ENCODE measurements at places on chromosomes 2 and 18.

- no peak for DNase-seq
Observed at GRCh38 chr2:181977661-181978350, 7.8 kb upstream of the PPP1R1C start.

GRCh38 chr2:68365087-68365486 lies at the start of gene PLEK:
Gene PLEK (plus strand): TSS chr2:68365282. CDS start chr2:68365352, 70 bp downstream.
- DNase-seq = no peak

DNA sequence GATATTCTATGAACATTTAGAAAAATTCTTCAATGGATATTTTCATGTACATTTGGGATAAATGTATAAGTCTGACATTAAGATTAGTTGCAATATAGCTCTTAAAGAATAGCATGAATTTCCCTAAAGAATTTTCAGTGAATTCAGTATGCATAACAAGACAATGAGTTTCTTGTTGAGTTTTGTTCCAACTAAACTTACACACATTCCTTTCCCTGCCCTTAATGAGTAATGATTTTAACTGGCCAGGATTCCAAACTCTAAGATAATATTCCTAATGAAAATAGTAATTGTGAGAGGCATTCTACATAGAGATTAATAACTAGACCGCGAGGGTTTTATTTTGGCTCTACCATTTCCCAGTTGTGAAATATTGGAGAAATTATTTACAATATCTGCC lies 390.3 kb upstream of the GALNT5 start:
- no peak for DNase-seq

DNA sequence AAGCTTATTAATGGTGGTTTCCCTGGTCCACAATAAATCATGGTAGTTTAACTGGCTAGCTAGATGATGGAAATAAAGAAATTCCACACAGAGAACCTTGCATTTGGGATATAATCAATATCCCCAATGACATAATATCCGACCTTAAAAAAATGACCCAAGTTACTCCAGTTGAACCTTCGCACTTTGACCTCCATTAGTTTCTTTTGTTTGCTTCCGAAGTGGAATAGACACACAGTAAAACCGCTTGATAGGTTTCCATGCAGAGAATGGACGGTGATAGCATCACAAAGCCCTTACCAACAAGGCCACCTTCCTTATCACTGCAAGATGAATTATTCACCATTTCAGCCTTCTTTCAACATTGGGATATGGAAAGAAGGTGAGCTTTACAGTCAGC lies 1966.1 kb upstream of the CELF4 start:
- no peak for DNase-seq

DNA sequence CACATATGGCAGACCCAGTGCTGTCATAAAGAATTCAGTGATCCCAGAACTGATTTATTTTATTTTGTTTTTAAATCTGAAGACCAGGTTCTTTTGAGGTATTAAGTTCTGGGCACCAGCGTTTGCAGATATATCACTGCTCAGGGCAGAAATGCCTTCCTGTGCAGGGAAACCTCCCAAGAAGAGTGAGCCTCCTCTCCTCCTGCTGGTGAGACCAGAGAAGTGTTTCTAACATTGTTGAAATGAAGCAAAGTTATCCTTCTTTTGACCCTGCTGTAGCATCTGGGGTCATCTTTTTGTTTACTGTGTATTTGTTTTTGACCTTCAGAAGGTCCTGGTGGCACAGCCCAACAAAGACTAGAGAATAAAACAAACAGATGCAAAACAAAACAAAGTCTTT lies 94.0 kb downstream of the AQP4 start:
- no peak for DNase-seq

DNA sequence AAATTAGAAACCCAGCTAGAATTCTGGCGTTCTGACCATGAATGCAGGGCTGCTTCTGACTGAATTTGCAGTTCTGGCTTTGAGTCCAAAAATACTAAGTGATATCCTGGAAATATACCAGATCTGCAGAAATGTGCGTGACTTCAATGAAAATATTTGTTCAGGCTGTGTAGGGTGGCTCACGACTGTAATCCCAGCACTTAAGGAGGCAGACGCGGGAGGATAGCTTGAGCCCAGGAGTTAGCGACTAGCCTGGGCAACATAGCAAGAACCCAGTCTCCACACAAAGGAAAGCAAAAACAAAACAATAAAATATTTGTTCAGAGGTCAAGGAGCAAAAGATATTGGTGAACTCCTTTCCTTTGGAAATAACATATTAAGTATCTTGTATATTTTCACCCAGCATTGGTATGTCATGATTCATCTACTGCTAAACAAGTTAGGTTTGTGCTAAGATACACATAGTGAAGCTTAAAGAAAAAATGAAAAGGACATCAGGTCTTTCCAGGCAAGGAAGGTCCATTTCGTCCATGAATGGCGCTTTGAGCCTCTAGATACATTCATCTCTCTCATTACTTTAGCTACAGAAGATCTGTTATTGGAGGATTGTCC lies 239.2 kb downstream of the CMPK2 start:
- no peak for DNase-seq

GRCh38 chr2:109217362-109218086 lies 88.5 kb downstream of the SH3RF3 start:
- DNase-seq = no peak

- DNase-seq = no peak
Observed at GRCh38 chr2:202848813-202849212, 22.8 kb downstream of the ICA1L start.

GRCh38 chr2:229784791-229785190 lies 70.4 kb upstream of the DNER start:
- DNase-seq = no peak

DNA sequence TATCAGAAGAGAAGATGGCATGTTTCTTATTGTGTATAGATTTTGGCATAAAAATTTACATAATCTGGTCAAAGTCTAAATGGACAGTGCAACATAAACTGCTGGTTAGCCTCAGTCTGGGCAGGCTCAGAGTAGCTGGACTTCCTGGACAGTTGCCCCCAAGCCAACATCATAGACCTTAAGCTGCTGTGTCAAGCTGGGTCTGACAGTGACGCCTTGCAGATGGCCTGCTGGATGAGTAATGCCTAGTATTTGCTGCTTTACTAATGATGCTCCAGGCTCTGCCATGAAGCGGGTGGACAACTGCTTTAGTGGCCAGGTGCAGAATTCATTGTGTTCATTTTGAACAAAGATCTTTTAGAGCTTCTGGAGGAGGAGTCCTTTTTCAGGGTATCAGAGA lies 603.7 kb upstream of the ZEB2 start:
- no peak for DNase-seq

GRCh38 chr2:144694456-144694855 lies 174.5 kb upstream of the ZEB2 start:
- DNase-seq = no peak

- DNase-seq = no peak
Observed at GRCh38 chr2:99836690-99837605, 305.4 kb downstream of the AFF3 start.

GRCh38 chr2:171430516-171431410 lies 3.0 kb downstream of the METTL8 start:
- no peak for DNase-seq

- DNase-seq = no peak
Observed at GRCh38 chr2:124323321-124323720, 298.2 kb downstream of the CNTNAP5 start.
